ENCODE measurements at places on chromosomes 2 and 18.

DNA sequence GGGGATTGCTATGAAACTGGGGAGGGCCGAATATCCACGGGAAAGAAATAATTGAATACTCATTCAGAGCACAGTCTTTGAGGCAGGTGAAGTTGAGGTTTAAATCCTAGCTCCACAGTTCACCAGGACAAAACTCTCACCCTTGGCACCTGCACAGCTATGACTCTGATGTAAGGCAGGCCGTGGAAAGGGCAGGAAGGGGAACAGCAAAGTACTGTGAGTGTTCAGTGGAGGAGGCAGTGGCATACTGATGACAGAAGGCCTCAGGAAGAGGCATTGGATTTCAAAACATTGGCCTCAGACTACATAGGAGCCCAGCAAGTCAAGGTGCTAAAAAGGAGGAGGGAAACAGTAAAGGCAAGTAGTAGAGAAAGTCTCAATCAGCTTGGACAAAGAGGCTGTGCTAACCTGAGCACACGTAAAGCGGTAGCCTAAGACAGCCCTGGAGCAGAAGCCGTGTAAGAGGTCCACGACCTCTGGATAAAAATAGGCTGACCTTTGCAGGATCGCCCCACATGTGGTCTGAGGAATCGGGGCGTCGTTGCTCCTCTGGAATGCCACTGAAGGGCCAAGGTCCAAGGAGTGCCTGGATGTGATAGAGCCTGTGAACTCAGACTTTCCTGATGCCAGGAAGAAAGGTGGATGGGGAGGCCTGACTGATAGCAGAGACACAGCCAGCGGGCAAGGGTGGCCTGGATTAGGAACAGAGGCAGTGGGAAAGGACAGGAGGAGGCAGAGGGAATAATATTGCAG lies 243.6 kb downstream of the PID1 start:
- DNase-seq: no peak

DNA sequence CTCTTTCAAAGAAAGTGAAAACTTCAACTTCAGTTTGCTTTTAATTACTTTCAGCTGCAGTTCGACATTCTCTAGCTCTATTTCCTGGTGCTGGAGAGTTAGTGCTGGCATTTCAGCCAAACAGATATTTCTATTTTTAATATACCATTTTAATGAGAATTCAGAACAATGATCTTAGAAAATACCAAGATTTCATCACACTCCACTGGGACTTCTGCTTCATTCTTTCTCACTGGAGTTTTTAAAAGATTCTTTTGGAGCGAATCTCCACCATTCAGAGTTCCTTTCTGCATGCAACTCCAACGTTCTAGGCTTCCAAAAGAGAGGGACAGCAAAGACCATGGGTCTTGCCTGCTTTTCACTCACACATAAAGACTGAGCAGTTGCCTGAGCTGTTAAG lies 94.2 kb downstream of the CABLES1 start:
- DNase-seq: no peak

GRCh38 chr2:41872646-41873045 lies 175.2 kb upstream of the PKDCC start:
- no peak for DNase-seq

GRCh38 chr18:56479841-56480240 lies 158.6 kb downstream of the TXNL1 start:
- no peak for DNase-seq

DNA sequence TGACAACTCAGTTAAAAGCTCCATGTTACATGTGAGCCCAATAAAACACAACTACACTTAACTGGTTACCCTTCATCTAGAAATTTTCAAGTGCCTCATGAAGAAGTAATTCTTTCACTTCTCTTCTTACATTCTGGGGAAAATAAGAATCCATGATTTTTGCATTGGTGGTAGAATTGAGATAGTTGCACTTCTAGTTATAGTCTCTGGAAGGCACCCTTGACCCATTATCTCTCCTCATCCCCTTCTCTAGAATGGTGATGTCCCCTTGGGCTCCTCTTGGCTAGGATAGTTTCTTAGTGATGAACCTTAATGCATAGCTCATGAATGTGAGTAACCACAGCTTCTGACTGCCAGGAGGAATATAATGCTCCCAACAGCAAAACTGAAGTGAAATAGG lies 3.6 kb downstream of the LGALSL start:
- no peak for DNase-seq

- DNase-seq: no peak
These were observed 401.4 kb downstream of the ALK start for GRCh38 chr2:29520001-29520400.

DNA sequence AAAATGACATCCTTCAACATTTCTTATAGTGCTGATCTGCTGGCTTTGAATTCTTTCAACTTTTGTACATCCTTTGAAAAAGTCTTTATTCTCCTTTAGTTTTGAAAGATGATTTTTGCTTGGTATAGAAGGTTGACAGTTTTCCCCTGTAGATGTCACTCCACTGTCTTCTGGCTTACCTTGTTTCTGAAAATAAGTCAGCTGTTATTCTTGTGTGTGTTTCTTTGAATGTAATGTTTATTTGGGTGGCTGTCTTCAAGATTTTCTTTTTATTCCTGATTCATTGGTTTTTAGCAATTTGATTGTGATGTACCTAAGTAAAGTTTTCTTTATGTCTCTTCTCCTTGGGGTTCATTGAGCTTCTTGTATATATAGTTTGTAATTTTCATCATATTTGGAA lies 47.6 kb downstream of the ACTR3 start:
- no peak for DNase-seq

GRCh38 chr2:189366349-189366748 lies 74.9 kb upstream of the WDR75 start:
- DNase-seq: no peak

- peak; percentile 15 for DNase-seq
These were observed 188.8 kb downstream of the TSN start for GRCh38 chr2:121944072-121944831.

- no peak for DNase-seq
These were observed 329.4 kb downstream of the AGPS start for GRCh38 chr2:177721818-177722567.

DNA sequence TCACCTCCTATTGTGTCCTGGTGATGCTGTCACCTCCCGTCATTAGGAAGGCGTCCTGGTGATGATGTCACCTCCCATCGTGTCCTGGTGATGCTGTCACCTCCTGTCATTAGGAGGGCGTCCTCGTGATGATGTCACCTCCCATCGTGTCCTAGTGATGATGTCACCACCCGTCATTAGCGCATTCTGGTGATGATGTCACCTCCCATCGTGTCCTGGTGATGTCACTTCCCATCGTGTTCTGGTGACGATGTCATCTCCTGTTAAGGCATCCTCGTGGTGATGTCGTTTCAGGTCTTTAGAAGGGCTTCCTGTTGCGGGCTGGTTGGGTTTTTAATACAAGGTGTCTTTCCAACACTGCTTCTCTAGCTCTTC lies 40.7 kb downstream of the CTDP1 start:
- DNase-seq: no peak

DNA sequence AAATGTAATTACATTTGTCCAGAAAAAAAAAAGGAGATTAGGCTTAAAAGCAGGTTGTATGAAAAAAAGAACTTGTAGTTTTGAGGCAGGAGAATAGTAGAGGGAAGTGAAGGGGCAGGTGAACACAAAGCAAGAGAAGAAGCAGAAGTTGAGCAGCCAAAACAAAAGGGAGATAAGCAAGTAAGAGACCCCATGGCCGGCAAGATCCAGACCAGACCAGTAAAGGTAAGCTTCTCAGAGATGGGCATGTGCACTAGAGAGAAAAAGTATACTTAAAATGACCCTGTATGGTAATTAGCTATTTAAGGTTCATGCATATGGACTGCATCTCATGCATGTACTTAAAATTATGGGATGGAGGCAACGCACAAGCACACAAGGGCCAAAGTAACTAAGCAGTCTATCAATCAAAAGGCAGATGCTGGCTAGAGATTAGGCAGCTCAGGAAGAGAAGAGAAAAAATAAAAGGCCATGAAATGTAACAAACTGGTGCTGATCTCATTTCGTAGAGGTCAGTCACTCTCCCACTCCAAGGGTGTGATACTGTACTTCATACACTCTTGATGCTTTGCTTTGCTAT lies 9.7 kb downstream of the SIGLEC15 start:
- no peak for DNase-seq

- no peak for DNase-seq
These were observed at the start of gene CABLES1 for GRCh38 chr18:23134780-23135549. Gene CABLES1 (plus strand): TSS chr18:23135485. CDS start chr18:23135763, 278 bp downstream.

- DNase-seq: no peak
These were observed 285.1 kb upstream of the SLC14A2 start for GRCh38 chr18:45330170-45330594.

GRCh38 chr18:11828786-11829432 lies 22.3 kb upstream of the CHMP1B start:
- DNase-seq: no peak

- no peak for DNase-seq
These were observed 179.4 kb downstream of the ALPK2 start for GRCh38 chr18:58449464-58449863.

GRCh38 chr2:8479298-8479697 lies 202.6 kb upstream of the ID2 start:
- DNase-seq: no peak

DNA sequence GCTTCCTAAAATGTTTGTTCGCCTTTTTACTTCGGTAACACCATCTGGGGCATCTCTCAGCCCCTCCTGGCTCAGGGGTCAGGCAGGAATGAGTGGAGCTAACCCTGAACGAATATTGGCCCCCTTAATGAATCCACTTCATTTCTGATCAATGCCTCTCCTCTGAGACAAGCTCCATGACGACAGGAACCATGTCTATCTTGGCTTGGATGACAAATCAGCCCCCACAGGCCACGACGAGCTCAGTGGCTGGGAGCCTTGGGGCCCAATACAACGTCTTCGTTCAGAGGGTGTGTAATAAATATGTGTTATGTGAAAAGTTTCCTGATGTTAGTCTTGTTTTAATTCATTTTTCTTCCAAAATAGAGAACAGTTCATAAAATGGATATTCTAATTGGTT lies 133.0 kb downstream of the COL6A3 start:
- no peak for DNase-seq

- no peak for DNase-seq
These were observed 649.9 kb upstream of the NRXN1 start for GRCh38 chr2:51681854-51682253.

DNA sequence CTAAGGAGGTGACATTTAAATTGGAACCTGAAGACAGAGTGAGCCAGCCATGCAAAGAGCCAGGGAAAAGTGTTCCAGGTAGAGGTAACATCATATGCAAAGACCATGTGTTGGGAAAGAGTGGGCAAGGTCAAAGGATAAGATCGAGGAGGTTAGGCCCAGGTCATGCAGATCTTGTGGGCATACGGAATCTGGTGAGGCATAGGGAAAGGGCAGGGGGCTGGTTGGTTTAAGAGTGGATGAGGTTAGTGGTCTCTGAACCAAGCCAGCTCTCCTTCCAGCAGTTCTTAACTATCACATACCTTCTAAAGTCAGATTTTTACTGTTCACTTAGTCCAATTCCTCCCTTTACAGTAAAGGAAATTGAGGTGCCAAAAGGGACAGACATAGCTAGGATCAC lies 3.0 kb downstream of the ANKRD53 start:
- DNase-seq: no peak

DNA sequence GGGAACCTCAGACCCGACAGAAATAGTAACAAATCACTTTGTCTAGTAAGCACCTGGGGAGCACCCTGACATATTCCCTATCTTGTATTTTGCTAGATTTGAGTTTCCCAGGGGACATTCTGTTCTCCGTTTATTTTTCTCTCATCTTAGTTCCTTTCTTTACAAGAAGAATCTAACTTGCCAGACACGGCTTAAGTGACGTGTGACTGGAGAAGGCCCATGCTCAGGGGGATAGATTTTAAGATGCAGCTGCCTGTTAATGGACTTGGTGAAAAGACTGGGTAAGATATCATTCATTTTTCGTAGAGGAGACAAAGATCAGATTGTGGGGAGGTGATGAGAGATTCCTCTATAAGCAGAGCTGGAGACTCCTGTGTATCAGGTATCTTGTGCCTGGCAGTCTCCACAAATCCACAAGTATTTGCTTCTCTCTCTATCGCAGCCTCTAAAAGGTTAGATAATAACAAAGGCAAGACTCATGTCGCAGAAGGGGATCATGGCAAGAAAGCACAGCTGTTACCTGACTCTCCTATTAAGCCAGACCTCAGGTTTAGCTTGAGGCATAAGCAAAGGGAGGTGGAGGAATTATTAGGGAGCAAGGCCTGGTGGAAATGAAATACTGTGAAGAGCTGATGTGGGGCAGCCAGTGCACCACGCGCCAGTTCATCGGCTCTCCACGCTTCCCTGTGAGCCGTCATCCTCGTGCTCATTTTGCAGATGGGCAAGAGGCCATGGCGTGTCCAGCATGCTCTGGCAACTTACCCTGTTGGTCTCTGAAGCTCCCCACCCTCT lies 347.2 kb upstream of the TNP1 start:
- no peak for DNase-seq

DNA sequence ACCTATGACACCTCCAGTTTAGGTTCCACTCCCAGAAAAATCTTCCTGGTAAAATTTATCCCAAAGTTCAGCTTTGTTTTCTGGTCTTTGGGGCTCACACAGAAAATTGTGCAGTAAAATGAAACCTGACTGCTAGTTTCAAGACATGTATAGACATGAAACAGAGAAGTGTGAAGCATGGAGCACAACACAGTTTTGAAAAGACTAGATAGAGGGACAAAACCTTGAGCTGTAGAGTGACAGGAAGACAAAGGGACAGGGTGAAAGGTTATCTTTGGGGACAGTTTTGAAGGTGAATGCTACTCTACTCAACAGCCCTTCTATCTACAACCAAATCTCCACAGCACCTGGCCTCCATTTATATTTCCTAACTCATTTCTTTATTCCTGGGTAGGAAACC lies 352.6 kb downstream of the RBM43 start:
- DNase-seq: no peak

DNA sequence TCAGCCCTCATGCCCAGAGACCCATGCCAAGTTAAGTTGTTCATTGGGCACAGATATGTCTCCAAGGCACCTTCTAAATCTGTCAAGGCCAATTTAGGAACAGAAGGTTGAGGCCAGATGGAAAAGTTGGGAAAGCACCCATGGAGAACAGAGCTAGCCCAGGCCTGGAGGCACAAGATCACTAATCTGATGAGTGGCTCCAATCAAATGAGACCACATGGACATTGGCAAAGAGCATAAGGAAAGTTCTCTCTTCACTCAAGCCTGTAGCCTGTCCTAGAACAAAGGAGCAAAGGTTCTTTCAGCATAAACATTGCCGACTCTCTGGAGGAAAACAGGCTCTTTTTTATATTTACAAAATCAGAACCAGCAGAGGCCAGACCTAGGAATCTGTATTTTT lies 154.8 kb downstream of the RNF152 start:
- peak; percentile 94 for DNase-seq

- DNase-seq: no peak
These were observed 50.8 kb upstream of the SOS1 start for GRCh38 chr2:39171621-39172020.

DNA sequence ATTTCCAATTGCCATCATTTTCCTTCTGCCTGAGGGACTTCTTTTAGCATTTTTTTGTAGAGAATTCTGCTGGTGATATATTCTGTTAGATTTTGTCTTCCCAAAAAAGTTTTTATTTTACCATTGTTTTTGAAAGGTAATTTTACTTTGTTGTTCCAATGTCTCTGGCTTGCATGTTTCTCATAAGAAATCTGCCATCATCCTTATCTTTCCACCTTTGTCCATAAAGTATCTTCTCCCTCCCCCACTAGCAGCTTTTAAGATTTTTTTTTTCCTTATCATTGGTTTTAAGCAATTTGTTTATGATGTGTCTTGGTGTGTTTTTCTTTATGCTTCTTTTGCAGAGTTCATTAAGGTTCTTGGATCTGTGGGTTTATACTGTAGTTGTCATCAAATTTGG lies 104.5 kb downstream of the KCTD1 start:
- DNase-seq: no peak

All from NCI-H446 (cell line).